ENCODE measurements at places on chromosomes 12 and 14.
A peak's percentile ranks its signal among the peaks of the same experiment; 100 is the strongest.

- no peak for DNase-seq
Measured at GRCh38 chr14:72889366-72889765, 4.5 kb downstream of the DPF3 start.

DNA sequence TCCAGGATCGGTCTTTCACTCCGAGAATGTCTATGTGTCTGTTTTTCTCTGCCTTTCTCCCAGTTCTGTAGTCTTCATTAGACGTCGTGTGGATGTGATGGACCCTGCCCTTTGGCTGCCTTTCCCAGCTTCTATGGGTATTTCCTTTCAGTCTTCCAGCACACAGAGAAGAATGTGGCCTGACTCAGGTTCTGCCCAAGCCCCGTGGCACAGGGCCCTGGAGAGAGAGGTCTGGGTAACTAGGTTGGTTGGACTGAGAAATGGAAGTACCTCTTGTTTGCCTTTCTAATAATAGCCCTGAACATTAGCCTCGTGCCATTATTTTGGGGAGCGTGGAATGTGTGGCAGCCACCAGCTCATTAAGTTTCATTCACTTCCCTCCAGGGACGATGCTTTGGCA lies 3.8 kb downstream of the FOXJ2 start:
- DNase-seq = peak; percentile 31

GRCh38 chr12:3770891-3771290 lies 18.0 kb upstream of the CRACR2A start:
- no peak for DNase-seq

DNA sequence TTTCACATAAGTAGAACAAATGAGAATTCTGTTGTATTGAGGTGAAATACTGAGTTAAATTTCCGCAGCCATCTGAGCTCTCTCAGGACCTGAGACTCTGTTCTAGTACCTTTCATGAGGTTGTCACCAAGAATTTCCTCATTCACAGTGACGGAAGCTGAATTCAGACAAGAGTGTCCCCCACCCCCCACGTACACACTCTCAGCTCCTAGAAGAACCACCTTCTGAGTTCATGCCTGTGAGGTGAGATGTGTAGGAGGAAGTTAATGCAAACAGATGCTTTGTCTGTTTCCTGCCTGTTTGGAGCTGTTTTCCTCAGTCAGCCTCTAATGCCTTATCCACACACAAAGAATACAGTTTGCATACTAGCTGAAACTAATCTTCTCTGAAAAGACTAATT lies 18.2 kb downstream of the BICDL1 start:
- no peak for DNase-seq

DNA sequence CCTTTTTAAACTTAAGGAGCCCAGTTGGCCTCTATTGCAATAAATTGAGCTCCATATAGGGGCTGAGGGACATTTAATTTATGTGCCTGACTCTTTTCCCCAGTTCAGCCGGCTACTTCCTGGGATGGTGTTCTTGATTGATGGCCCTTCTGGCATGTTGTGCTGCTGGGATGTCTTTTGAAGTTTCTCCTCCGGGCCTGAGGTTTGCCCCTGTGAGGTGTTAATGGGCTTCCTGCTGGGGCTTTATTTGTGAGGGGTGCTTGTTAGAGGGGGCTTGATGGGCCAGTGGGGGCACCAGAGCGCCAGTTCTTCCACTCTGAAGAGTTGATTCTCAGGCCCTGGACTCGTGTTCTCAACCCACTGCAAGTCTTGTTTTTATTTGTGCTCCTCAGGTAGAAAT lies 69.6 kb downstream of the CHST11 start:
- DNase-seq = no peak

GRCh38 chr14:98223106-98223505 lies 1048.9 kb downstream of the BCL11B start:
- DNase-seq = no peak

- DNase-seq = no peak
Measured at GRCh38 chr14:100201701-100202100, 37.2 kb upstream of the YY1 start.

GRCh38 chr12:1841586-1842182 lies 21.3 kb downstream of the LRTM2 start:
- no peak for DNase-seq

- peak; percentile 43 for DNase-seq
Measured at GRCh38 chr14:61101803-61102548, 120.9 kb downstream of the SLC38A6 start.

DNA sequence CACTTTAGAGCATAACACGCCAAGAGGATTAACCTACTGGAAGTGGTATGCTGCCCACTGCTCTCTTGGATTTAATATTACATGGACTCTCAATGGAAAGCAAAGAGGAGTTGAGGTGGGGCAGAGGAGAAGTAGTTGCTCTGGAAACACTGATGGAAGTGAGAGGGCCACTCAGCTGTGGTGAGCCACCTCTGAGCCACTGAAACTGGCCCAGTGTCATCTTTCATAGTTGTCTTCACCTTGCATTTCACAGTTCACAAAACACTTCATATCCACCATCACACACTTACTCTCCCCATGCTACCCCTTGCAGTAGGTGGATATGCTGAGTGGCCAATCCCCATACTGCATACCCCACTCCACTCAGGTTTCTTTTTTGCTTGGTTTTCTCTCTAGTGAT lies 12.2 kb upstream of the PCED1B start:
- no peak for DNase-seq

DNA sequence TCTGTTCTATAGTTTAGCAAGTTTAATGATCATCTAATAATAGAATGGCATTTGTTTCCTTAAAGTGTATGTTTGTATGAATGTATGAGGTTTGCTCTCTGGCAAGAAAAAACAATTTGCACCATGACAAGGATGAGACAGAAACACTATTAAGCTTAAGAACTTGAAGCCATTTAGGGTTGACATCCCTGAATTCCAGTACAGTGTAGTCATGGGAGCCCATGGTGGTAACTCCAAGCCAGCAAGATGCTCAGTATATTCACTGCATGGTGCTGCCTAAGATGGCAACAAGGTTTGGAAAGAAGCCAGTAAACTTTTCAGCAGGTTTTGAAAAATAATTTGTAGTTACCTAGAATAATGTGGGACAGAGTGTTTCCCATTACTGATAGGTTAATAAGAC lies 158.6 kb downstream of the PRIMA1 start:
- no peak for DNase-seq

GRCh38 chr14:29220072-29220471 lies 453.5 kb downstream of the FOXG1 start:
- no peak for DNase-seq

DNA sequence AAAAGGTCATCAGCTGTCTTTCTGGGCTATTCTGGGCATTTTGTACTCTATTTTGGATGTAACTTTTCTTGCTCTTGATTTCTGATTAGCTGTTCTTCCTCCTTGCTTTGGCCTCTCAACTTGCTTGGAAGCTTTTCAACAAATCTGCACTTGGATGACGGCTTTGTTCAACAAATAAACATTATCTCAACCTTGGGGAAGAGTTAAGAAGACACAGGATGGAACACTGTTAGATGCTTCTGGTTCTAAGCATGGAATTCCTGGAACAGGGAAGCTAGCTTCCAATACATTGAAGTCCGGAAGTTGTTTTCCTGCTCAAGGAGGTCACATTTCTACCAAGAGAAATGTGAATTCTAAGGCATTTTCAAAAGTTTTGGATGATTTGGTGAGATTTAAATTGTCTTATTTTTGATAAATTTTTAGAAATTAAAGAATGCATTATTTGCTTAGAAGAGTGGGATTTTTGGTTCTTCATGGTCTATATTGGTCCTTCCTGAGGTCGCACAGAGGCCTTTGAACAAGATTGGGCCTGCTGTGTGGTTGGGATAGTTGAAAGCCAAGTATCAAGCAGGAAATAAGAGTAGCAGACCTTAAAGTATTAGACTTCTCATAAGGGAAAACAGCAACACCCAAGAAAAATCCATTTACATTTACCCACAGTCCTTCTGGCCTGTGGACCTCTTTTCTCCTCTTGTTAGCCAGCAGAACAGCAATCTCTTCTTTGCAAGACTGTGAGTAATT lies 59.2 kb downstream of the PPFIBP1 start:
- DNase-seq = no peak

GRCh38 chr12:52127683-52128450 lies 48.4 kb downstream of the SMIM41 start:
- DNase-seq = no peak

GRCh38 chr14:67429510-67430205 lies 17.7 kb upstream of the PLEK2 start:
- DNase-seq = no peak

DNA sequence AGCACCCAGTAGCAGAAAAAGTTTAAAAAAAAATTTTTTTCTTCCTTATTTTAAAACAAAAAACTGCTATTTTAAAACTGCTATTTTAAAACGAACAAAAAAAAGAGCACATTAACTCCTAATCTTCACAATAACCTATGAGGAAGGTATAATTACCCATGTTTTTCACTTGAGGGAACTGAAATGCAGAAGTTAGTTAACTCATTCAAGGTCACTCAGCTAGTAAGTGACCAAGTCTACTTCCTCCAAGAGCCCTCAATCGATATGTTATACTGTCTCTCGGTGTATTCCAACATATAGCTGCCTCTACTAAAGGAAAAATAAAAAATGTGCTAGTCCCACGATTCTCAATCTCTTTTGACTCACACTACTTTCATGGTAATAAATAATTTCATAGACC lies 7.8 kb downstream of the RPAP3 start:
- DNase-seq = no peak

GRCh38 chr14:28515571-28515970 lies 251.0 kb upstream of the FOXG1 start:
- no peak for DNase-seq

GRCh38 chr12:55727643-55728185 lies 1.1 kb downstream of the CD63 start:
- no peak for DNase-seq

DNA sequence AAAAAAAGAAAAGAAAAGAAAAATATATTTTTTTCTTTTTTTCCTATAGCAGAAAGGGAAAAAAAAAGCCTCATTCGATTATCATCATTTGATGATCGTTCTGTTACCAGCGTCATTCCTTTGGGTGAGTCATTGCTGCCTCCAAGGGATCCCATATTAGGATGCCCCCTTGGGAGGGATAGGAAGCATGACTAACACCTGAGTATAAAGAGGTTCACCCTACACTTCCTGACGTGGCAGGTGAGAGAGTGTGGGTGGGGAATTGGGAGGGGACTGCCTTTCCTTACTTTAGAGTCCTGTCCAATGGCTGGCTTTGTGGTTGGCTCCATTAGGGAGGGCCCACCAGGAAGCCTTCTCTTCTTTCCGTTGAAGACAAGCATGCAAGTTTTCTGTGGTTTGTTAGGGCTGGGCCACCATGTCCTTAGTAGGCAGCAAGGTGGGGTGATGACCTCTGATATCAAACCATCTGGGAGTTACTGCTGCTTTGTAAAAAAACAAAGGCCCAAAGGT lies 56.1 kb upstream of the FUT8 start:
- DNase-seq = no peak

GRCh38 chr12:58539295-58539694 lies 381.0 kb downstream of the LRIG3 start:
- DNase-seq = no peak
